ENCODE measurements at places on chromosomes 16 and 17.

DNA sequence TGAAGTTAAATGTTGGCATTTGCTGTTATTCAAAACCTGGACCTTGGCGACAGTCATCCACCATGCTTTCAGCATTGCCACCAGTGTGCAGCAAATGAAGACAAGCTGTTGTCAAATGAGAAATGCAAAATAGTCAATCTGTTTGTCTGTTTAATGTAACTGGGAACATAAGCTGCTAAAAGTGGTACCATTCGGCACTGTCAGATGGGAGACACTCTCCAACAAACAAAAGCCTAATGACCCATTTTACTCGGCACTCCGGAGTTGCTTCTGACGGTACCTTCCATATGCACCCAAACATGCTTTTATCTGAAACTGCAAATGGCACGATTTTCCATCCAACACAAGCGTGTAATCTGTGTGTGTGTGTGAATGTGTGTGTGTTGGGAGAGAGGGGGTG is 297.8 kb downstream of the MAF start:
- DNase-seq, result no peak

- no peak for DNase-seq
Measured at GRCh38 chr16:70589998-70590471, 56.3 kb upstream of the IL34 start.

- DNase-seq, result no peak
Measured at GRCh38 chr17:17236295-17237025, 508 bp downstream of the FLCN start.

- no peak for DNase-seq
Measured at GRCh38 chr16:27650073-27650701, 100.2 kb downstream of the KATNIP start.

DNA sequence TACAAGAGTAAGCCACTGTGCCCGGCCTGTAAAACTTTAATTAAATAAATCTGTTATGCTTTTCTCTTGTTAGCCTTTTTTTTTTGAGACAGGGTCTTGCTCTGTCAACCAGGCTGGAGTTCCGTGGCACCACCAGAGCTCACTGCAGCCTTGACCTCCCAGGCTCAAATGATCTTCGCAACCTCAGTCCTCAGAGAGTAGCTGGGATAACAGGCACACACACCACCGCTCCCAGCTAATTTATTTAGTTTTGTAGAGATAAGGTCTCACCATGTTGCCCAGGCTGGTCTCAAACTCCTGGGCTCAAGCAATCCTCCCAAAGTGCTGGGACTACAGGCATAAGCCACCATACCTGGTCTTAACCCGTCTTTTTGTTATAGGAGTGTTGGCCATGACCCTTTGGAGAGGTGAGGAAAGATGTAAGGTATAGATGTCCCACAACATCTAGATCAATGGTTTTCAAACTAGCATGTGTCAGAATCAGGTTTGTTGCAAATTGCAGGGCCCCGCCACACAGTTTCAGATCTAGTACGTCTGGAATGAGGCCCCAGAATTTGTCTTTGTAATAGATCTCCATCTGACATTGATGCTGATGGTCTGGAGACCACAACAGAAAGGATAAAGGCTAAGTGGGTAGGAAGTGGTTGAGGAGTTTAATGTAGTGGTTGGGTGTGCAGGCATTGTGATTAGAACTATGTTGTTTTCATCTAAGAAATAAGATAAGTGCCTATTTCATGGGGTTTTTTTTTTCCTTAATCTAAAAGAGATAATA is 4.3 kb upstream of the GGA2 start:
- DNase-seq, result no peak

- DNase-seq, result no peak
Measured at GRCh38 chr17:20187049-20187448, 177.9 kb downstream of the SPECC1 start.

- DNase-seq, result peak; percentile 24
Measured at GRCh38 chr17:48492401-48493298, 38.2 kb downstream of the HOXB1 start.

- no peak for DNase-seq
Measured at GRCh38 chr16:51708861-51709260, 557.8 kb upstream of the SALL1 start.

DNA sequence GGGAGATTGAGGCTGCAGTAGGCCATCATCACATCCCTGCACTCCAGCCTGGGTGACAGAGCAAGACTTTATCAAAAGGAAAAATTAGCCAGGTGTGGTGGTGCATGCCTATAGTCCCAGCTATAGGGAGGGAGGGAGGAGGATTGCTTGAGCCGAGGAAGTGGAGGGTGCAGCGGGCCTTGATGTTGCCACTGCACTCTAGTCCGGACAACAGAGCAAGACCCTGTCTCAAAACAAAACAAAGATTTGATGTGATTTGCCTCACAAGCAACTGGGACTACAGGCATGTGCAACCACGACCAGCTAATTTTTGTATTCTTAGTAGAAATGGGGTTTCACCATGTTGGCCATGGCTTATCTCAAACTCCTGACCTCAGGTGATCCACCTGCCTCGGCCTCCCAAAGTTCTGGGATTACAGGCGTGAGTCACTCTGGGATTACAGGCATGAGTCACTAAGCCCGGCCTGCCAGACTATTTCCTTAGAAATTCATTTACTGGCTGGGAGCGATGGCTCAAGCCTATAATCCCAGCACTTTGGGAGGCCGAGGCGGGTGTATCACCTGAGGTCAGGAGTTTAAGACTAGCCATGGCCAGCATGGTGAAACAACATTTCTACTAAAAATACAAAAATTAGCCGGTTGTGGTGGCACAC is 11.5 kb downstream of the UBE2G1 start:
- DNase-seq, result no peak

DNA sequence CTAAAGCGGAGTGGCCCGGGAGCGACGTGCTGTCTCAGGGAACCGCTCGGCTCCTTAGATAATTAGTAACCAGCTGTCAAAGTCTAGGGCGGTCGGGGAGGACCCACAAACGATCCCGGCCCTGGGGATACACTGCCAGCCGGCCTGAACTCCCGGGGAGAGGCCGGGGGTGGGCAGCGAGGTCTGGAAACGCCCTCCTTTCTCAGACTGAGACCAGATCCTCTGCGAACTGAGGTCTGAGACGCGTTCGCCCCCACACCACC is 1.3 kb downstream of the HNF1B start:
- no peak for DNase-seq

- no peak for DNase-seq
Measured at GRCh38 chr17:17176341-17176740, 29.8 kb downstream of the PLD6 start.

GRCh38 chr17:632560-632959 is 82.1 kb downstream of the VPS53 start:
- DNase-seq, result no peak

DNA sequence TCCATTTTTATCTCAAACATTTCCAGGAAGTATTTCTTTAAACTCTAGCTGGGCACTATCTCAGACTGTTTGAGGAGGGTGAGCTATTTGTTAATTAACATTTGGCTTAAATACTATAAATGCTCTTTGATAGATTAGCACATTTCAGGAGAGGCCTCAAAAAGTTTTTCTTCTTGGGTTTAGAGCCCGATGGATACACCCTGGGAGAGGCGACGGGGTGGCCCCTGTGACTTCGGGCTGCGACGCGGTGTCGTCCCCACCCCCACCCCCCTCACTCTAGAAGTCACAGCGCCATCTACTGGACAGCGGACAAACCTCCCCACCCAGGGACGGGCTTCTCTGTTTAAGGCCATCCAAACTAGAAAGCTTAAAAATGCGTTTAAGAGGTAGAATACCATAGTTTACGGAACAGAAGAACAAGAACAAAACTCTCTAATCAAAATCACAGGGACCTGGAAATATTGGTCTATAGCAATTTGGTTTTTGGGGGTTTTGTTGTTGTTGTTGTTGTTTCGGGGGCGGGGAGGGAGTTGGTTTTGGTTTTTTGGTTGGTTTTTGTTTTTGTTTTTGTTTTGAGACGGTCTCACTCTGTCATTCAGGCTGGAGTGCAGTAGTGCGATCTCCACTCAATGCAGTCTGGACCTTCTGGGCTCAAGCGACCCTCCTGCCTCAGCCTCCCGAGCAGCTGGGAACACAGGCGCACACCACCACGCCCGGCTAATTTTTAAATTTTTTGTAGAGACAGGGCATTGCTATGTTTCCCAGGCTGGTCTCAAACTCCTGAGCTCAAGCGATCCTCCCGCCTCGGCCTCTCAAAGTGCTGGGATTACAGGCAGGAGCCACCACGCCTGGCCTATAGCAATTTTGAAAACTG is 254.4 kb downstream of the C16orf95 start:
- DNase-seq, result peak; percentile 20

- DNase-seq, result no peak
Measured at GRCh38 chr17:78438694-78439325, 60.4 kb downstream of the PGS1 start.

GRCh38 chr17:77869665-77870132 is 88.8 kb upstream of the TNRC6C start:
- no peak for DNase-seq

- DNase-seq, result no peak
Measured at GRCh38 chr16:56310690-56311089, 114.7 kb downstream of the AMFR start.

GRCh38 chr17:80191865-80192661 is 22.2 kb downstream of the CARD14 start:
- no peak for DNase-seq

- no peak for DNase-seq
Measured at GRCh38 chr17:12250973-12251372, 230.3 kb downstream of the MAP2K4 start.

GRCh38 chr17:16920628-16921020 is 51.3 kb downstream of the TNFRSF13B start:
- DNase-seq, result no peak

GRCh38 chr16:30368122-30368791 is 2.0 kb downstream of the TBC1D10B start:
- DNase-seq, result no peak

GRCh38 chr16:87789437-87790291 is 23.9 kb upstream of the KLHDC4 start:
- no peak for DNase-seq

- DNase-seq, result no peak
Measured at GRCh38 chr16:88064011-88064888, 113.0 kb downstream of the BANP start.

GRCh38 chr17:61431594-61432311 is 20.5 kb upstream of the TBX4 start:
- DNase-seq, result no peak

GRCh38 chr16:56684256-56684925 is 2.1 kb downstream of the MT1X start:
- no peak for DNase-seq

GRCh38 chr16:12304861-12305596 is 328.5 kb downstream of the SNX29 start:
- DNase-seq, result no peak

DNA sequence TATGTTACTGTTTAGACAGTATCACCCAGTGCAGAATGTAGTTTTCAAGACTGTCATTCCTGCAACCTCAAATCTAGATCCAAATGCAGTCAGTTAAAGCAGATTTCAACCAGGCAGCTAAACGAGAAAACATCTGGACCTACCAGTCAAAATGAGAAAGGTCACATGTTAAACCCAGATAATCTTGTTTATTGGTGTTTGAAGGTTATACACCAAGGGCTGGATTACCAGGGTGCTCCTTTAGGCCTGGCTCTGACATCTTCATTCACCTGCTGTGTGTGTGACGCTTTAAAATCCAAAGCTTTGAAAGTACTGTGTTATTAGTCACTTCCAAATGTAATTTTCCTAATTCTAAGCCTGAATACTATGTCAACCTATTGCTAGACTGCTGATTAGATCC is 54.9 kb downstream of the IKZF3 start:
- DNase-seq, result no peak

- peak; percentile 25 for DNase-seq
Measured at GRCh38 chr17:10327640-10328039, 45.2 kb downstream of the MYH13 start.

DNA sequence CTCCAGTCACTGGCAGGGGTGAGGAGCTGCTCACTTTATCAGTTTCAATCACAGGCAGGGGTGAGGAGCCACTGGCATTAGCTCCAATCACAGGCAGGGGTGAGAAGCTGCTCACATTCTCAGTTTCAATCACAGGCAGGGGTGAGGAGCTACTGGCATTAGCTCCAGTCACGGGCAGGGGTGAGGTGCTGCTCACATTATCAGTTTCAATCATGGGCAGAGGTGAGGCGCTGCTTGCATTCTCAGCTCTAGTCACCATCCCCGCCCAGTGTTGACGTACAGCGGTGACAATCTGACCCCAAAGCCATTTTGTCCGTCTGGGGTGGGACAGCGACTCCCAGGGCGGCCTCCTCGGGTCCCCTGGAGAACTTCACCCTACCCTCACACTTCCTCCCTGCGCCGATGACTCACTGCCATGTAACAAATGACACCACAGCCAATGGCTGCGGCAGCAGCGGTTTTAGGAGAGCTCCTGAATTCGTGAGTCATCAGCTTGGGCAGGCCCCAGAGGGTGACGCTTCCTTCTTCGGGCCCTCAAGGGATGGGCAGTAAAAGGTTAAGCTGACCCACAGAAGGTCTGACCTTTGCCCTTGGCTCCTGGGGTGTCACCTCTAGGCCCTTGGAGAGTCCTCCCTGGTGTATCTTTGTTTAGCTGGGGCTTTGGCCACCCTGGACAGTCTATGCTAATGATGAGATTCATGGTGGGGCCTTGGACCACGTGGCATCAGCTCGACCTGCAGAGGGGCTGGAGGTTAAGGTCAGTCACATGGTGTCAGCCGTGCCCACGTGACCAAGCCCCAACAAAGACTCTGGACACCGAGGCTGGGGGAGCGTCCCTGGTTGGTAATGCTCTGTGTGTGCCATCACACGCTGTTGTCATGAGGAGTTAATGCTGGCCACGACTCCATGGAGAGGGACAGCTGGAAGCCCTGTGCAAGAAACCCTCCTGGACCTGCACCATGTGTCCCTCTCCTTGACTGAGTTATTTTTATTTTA is 171.7 kb downstream of the C16orf95 start:
- no peak for DNase-seq

- no peak for DNase-seq
Measured at GRCh38 chr17:11559601-11560000, 38.7 kb upstream of the DNAH9 start.

DNA sequence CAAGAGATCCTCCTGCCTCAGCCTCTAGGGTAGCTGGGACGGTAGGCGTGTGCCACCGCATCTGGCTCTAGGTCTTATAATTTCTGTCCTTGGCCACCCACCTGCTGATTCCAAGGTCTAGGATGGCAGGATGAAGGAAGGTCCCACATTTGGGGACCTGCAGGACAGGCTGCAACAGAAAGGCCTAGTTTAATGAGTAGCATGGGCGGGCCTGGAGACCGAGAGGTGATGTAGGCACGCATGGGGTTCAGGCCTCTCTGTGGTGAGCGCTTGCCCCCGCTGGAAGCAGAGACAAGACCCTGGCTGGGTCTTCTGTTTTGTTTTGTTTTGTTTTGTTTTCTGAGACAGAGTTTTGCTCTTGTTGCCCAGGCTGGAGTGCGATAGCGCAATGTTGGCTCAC is 33.7 kb downstream of the TMEM235 start:
- no peak for DNase-seq

DNA sequence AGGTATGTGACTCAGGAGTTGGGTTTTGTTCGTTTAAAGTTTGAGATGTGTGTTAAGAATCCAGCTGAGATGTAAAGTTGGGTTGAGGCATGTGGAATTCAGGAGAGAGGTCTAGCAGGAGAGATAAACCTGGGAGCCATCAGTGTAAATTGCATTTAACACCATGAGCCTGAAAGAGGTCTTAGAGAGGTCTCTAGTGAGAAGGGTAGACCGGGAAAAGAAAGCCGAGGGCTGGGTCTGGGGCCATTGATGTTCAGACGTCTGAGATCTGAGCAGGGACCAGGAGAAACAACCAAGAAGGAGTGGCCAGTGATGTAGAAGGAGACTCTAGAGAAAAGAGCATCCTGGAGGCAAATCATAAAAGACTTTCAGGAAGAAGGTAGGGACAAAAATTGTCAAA is 44.1 kb upstream of the PIRT start:
- no peak for DNase-seq

GRCh38 chr17:15349119-15349518 is 7.7 kb upstream of the TEKT3 start:
- no peak for DNase-seq

Data from activated naive CD8-positive, alpha-beta T cell treated with anti-CD3 and anti-CD28 coated beads, Interleukin-2, amount 50 U/mL, for 16 hours (primary cell).